Neural crest cell (in vitro differentiated cells): ENCODE measurements at places on chromosomes 4 and X. TPM values are rescaled to one million over a fixed set of nuclear protein-coding genes. Genes with fewer than 3 reads are reported as not detected.
A peak's percentile ranks its signal among the peaks of the same experiment; 100 is the strongest.

Gene DDX3X
- 300 and 308 TPM in 2 replicates for total RNA-seq

Gene PRDM8
- 2.6 and 2.9 TPM in 2 replicates for total RNA-seq

Gene TRAPPC2
- total RNA-seq: 23.0 and 25.5 TPM in 2 replicates

Gene DDIT4L
- total RNA-seq: 0.14 and 0.18 TPM in 2 replicates

Gene SHISA3
- total RNA-seq: 24.2 and 25.4 TPM in 2 replicates

Gene PAGE4
- not detected in 2 replicates for total RNA-seq

DNA sequence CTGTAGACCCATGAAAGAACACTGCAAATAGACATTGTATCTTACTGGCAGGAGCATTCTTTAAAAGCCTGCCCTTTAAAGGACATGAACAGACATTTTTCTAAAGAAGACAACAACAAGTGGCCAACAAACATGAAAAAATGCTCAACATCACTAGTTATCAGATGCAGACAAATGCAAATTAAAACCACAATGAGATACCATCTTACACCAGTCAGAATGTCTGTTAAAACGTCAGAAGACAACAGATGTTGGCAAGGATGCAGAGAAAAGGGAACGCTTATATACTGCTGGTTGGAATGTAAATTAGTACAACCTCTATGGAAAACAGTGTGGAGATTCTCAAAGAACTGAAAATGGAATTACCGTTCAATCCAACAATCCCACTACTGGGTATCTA is 77.2 kb downstream of the ATP10D start:
- H3K27me3 ChIP-seq: no peaks in the 10 kb centered on the region
- no peak for DNase-seq
- no peak overlapping the region for H3K27ac ChIP-seq
- no peak overlapping the region for H3K4me3 ChIP-seq

GRCh38 chr4:118883861-118884260 is 4.8 kb upstream of the SYNPO2 start:
- peaks cover 18% of the 10 kb centered on the region for H3K27me3 ChIP-seq
- no peak for DNase-seq
- no peak overlapping the region for H3K4me3 ChIP-seq
- H3K4me1 ChIP-seq: peaks cover 9% of the 10 kb centered on the region

DNA sequence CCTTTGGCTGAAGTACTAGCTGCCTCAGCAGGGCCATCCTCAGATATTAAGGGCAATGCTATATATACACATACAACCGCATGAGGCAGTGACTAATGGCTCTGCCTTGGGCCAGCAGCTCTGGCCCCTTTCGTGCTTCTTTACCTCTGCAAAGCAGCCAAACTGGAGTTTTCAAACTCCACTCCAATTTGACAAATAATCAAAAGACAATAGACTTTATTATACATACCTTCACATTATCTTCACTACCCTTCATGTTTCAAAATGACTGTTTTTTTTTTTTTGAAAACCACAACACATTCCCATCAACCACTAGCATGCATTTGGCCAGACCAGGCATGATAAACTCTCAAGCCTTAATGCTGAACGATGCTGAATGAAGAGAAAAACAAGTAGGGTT is 187.7 kb downstream of the ENOX2 start:
- H3K36me3 ChIP-seq: no peaks in the 10 kb centered on the region
- H3K4me1 ChIP-seq: peaks cover 40% of the 10 kb centered on the region
- H3K4me3 ChIP-seq: no peak overlapping the region
- no peak for DNase-seq
- H3K27ac ChIP-seq: no peak overlapping the region

GRCh38 chr4:185904381-185904780 is 92.4 kb upstream of the SORBS2 start:
- H3K4me1 ChIP-seq: no peaks in the 10 kb centered on the region
- H3K27me3 ChIP-seq: no peaks in the 10 kb centered on the region
- H3K27ac ChIP-seq: no peak overlapping the region
- H3K36me3 ChIP-seq: no peaks in the 10 kb centered on the region

- H3K4me3 ChIP-seq: no peak overlapping the region
- peaks cover 9% of the 10 kb centered on the region for H3K4me1 ChIP-seq
- H3K27ac ChIP-seq: peak overlapping the region; percentile 2
- no peak for DNase-seq
Observed at GRCh38 chrX:17292111-17292527, 82.9 kb upstream of the NHS start.

DNA sequence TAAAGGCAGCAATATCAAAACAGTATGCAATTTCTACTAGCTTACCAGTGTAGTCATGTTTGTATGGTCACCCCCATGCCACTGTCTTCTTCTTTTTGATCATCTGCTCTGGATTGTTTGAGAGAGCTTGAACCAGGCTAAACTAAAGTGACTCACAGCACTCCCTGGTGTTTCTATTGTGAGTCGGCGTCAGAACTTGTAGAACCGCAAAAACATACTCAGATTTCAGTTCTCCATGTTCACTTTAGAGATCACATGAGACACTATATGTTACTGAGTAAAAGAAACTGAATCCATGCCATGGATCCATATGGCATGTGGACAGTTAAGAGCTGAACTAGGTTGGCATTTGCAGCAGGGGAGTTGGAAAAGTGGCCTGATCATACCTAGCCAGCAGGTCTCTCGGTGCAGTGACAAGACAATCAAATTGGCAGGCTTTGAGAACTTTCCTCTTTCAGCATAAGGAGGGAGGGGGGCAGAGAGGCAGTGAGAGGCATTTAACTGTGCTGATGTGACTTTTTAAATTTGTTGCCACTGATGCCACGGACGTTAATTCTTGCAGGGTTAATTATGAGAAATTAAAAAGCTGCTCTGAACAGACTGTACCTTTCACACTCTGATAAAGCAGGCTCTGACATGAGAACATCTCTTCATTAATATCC is 88.4 kb downstream of the AFF2 start:
- H3K36me3 ChIP-seq: no peaks in the 10 kb centered on the region
- H3K27me3 ChIP-seq: no peaks in the 10 kb centered on the region
- H3K27ac ChIP-seq: no peak overlapping the region
- DNase-seq: no peak
- H3K4me1 ChIP-seq: no peaks in the 10 kb centered on the region
- no peak overlapping the region for H3K4me3 ChIP-seq
